Caco-2 (cell line): ENCODE measurements at places on chromosomes 1 and 21. TPM values are rescaled to one million over a fixed set of nuclear protein-coding genes. Genes with fewer than 3 reads are reported as not detected.

Gene CNTN2
- total RNA-seq: not detected in 2 replicates

Gene ACTL8
- 79.3 and 88.9 TPM in 2 replicates for total RNA-seq

Gene SLAMF7
- not detected in 2 replicates for total RNA-seq

DNA sequence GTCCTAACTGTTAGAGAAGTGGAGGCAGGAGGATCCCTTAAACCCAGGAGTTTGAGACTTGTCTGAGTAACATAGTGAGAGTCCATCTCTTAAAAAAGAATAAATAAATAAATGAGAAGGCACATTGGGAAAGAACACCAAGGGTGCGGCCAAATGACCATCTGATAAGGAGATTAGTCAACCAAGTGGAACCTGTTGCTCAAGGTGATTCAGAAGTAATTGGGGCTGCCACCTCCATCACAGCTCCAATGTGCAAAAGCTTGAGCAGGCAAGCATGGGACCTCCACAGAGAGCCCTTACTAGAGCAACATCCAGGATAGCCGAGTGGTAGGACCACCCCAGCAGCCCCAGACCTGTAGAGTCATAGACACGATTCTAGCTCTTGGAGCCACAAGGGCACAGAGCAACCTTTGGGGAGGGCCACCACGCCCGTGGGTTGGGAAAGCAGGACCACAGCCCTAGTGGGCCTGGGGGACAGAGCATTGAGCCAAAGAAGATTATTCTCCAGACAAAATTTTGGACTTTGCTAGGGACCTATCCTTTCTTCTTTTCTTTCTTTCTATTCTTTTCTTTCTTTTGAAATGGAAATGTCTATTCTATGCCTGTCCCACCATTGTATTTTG lies 40.9 kb downstream of the KCNK1 start:
- DNase-seq: no peak

DNA sequence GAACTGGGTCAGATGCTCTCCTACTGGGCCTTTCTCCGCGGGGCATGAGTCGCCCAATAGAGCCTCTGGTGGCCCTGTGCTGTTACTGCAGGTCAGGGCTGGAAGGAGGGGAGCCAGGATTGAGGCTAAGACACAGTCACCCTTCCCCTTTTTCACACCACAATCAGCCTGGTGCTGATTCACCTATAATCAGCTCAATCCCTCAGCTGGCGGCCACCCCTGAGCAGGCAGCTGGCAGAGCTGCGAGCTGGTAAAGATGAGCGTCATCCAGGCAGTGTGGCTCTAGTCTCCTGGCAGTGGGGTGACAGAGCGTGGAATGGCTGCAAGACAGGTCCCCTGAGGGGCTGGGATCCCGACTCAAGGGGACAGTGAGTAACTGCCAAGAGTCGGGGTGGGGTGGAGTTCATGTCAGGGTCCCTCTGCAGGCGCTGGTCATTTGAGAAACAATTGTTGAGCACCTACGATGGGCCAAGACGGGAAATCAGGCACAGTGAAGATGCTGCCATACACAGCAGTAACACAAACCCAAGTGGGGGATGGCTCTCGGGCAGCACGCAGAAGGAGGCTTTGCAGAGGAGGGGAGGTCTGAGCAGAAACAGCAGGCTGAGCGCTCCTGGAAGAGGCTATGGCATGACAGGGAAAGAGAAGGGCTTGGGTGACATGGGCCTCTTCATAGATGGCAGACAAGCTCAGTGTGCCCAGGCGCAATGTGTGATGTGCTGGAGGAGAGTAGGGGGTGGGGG lies 21.8 kb downstream of the ATF3 start:
- peak; percentile 58 for DNase-seq

- DNase-seq: no peak
Measured at GRCh38 chr1:202671399-202671798, 38.9 kb downstream of the SYT2 start.

DNA sequence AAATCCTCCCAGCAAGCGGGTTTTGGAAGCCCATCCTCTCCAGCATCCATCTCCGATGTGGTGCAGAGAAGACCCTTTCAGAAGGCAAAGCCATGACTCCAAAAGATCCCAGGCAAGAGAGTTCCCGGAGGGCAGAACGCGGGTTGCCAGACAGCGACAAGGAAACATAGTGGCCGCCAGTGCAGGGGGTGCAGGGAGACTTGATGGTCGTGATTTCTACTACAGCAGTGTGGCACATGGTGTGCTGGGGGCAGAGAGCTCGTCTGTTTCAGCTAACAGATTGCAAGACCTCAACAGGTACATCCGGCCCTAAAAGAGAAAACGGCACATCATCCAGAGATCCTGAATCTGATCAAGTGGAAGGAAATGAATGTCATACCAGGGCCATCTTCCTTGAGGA lies 74.3 kb downstream of the HLCS start:
- DNase-seq: no peak

DNA sequence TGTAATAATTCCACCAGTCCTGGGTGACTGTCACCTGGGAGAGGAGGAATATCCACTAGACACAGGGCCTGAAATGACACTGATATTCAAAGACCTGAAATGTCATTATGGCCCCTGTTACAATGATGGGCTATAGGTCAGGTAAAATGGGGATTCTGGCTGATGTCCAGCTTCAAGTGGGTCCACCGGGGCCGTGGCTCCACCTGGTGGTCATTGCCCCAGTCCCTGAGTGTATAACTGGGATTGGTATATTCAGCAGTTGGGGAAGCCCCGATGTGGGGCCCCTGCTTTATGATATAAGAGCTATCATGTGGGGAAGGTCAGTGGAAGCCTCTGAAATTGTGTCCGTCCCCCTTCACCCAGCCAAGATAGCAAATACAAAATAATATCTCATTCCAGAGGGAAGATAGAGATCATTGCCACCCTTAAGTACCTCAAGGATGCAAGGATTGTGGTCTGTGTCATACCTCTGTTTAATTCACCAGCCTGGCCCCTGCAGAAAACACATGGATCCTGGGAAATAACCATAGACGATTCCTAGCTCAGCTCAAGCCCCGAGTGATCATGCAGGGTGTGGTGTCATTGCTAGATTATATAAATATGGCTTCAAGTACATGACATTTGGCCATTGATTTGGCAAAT lies 19.4 kb downstream of the PLEKHO1 start:
- peak; percentile 71 for DNase-seq

DNA sequence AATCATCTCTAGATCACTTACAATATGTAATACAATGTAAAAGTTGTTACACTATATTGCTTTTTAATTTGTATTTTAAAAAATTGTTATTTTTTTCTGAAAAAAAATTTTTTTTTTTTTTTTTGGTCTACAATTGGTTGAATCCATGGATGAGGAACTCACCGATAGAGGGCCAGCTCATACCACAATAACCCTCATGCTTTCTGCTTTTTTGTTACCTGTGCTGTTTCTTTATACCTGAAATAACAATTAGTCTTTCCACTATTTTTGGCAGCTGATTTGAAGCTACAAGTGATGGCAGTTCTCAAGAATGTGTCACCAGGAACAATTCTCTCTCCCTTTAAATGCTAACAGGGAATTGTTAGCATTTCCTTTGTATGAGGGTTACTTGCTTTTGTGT lies 12.0 kb downstream of the SMG7 start:
- no peak for DNase-seq
